Naive thymus-derived CD8-positive, alpha-beta T cell (primary cell): ENCODE measurements at places on chromosomes 6 and 20.
A peak's percentile ranks its signal among the peaks of the same experiment; 100 is the strongest.

DNA sequence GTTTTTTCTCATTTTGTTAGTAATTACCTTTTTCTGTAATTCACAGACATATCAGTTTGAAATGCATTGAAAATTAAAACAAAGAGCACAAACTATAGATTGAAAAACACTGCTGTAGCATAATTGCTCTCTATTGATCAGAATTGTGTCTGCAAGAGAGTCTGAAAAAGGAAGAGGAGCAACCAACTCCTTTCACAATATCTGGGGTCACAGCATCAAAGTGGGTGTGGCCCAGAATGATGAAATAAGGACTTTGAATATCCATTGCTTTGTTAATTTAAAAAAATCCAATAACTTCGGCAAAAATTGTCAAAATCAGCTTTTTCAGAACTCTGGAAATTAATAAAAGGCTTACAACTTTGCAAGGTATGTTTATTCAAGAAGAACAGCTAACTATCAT, 99.2 kb downstream of the MYLK4 start:
- no peak for DNase-seq

GRCh38 chr6:2187826-2188225, 57.6 kb downstream of the GMDS start:
- no peak for DNase-seq

DNA sequence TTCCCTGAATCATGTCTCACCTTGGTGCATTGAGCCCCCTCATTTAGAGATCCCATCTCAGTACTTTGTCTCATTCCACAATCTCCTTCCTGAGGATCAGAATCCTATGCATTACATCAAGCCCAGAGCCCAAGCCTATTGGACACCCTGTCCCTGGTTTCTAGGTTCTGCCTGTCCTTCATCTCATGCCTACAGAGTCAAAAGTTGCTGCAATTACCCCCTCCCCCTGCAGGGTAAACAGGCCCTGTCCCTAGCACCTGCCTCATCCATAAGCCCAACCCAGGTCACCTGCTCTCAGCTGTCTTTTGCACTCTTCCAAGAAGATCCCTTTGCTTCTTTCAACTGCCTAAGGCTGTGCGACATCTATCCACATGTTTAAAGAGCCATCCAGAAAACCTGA, 93.9 kb downstream of the SPTLC3 start:
- DNase-seq = no peak

DNA sequence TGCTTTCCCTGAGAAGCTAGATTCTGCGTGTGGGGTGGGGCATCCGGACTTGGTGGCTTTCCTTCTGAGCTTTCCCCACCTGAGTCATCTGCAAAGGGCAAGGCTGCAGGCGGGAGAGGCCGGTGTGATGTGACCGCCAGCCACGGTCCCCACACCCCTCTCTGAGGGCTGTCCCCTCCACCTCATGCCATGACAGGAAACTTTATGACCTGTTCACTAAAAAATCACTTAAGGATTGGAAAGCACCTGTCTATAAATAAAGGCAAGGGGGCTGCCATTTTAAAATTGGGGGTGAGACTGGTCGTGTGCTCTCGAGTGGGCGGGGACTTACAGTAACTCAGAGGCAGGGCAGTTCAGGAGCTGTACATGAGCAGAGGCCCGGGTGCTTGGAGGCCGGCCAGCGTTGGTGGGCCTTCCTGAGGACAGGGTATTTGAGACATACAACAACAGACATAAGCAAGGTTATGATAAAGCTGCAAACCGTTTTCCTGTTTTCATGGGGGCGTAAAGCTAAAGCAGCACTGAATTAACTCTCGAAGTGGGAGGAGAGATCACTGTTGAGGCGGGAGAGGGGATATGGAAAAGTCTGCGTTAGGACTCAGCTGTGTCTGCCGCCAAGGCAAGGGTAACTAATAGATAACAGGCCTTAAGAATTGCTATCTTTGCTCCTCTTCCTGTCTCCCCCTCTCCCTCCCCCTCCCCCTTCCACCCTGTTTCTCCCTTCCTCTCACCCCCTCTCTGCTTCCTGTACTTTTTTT, 16.1 kb upstream of the SERPINB1 start:
- peak; percentile 23 for DNase-seq

GRCh38 chr6:13538084-13538483, 36.3 kb upstream of the SIRT5 start:
- DNase-seq = no peak

DNA sequence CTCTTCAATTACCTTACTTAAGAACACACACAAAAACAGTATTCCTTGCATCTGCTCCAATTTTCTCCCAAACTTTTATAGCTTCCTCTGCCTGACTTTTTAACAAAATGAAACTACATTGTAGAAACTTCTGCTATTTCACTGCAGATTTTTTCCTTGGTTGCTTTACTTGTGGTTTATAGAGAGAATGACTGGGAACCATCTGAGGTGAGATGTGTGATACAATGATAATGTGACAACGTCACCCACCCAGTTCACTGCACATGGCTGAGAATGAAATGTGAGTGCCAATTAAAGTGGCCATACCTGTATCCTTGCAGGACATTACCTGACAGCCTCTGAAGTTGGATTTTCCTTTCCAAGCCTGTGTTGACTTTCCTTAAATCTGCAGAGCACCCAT, 258.4 kb downstream of the CD83 start:
- no peak for DNase-seq
